ENCODE measurements at places on chromosomes 16 and 17.

- DNase-seq, result no peak
Measured at GRCh38 chr16:19083670-19084069, 16.3 kb downstream of the COQ7 start.

DNA sequence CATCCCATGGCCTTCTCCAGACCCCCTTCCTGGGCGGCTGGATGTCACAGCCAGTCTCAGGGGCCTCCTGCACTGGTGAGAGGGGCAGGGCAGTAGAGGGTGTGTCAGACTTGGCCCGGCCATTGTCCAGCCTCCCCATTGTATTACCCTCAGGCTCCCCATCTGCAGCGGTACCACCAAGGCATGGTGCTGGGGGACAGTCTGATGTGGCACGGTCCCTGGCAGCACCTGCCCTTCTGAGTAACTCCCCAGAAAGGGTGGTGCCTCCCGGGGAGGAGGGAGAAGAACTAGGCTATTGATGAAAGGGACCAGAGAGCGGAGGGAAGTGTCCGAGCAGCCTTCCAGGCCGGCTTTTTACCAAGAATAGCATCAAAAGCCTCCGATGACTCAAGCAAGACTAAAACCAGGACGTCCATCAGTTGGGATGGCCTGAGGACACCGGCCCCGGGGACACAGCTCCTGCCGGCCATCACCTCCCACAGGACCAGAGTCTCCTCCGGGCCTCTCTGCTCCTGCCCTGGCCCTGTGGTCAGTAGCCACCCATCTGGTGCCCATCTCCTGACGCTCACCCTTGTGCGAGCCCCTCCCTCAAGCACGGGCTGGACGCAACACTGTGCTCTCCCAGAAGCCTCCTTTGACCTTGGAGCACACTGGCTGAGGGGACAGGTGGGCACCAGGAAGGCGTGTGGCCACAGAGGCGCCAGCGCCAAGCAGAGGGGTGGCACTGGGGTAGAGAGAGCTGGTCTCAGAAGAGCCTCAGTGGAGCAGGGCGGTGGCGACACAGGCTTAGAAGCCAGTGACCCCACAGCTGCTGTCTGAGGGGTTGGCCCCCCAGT, 5.8 kb upstream of the CPNE7 start:
- DNase-seq, result no peak

GRCh38 chr17:7856011-7856810, 1.1 kb downstream of the NAA38 start:
- no peak for DNase-seq

- DNase-seq, result no peak
Measured at GRCh38 chr16:14365200-14365851, 264.7 kb downstream of the PARN start.

GRCh38 chr16:57502048-57502775, 15.9 kb upstream of the DOK4 start:
- no peak for DNase-seq

DNA sequence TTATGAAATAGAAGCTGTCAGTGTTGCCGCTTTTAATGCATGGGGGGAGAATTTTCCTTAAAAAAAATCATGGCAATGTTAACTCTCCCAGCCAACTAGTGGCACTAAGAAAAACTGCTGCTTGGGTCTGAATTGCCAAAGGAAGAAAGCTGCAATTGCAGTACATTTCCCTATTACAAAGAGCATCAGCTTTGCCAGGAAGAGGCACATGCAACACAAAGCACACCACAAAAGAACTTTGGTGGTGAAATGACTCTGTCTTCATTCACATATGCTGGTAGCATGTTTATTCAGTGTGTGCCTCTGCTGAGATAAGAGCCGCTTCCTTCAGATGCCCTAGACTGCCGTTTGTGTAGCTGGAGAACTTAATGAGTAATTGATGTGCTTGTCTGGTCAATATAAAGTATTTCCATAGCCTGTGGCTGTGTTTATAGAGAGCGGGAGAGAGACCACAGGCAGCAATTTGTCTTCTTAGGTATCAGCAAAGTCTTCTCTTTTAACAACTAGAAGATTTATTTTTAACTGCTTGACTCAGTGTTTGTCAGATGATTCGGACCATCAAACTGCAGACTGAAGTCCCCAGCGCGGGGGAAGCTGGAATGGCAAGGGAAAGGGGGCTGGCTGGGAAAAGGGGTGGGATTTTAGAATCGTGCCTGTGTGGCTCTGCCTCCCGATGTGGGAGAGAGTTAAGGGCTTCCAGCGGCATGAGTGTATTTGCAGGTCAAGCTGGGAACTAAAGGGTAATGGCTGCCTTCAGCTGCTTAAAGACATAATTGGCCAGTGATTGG, 115.1 kb downstream of the MRTFB start:
- no peak for DNase-seq

GRCh38 chr16:84369938-84370627, 1.7 kb downstream of the ATP2C2 start:
- no peak for DNase-seq

GRCh38 chr16:24139282-24139681, 116.9 kb upstream of the CACNG3 start:
- DNase-seq, result no peak

DNA sequence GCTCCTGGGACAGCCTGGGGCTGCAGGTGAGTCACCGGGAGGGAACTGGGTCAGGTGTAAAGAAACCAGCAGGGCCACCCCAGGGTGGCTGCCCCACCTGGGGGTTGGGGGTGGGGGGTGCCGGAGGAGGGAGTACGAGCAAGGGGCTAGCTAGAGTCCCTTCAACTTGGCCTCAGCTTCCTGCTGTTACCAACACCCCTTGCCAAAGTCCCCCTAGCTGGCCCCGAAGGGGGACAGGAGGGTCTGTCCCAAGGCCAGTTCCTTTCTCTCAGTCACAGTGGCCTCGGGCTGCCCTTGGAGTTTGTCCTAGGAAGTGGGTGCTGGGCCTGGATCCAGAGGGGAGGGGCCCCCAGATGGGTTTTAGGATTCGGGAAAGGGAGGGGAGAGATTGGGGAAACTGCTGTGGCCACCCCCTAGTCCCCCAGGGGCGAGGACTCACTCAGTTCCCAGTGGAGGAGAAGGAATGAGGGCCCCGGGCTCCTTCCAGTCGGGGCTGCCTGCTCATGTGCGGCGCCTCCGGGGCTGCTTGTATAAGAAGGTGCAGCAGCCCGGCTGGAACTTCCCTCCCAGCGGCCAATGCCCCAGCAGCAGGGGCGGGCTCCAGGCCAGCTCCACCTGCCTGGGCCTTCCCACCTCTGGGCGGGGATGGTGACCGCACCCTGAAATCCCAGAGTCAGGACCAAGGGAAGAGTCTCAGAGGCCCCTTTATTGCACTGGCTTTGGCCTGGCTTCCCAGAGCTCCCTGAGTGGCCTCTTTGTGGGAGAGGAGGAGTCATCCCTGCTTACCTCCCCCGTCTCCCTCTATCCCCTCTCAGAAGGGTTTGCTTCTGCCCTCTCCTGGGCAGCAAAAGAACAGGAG, 7.3 kb downstream of the ARHGAP27 start:
- no peak for DNase-seq

- no peak for DNase-seq
Measured at GRCh38 chr16:8708536-8708935, 34.1 kb downstream of the ABAT start.

DNA sequence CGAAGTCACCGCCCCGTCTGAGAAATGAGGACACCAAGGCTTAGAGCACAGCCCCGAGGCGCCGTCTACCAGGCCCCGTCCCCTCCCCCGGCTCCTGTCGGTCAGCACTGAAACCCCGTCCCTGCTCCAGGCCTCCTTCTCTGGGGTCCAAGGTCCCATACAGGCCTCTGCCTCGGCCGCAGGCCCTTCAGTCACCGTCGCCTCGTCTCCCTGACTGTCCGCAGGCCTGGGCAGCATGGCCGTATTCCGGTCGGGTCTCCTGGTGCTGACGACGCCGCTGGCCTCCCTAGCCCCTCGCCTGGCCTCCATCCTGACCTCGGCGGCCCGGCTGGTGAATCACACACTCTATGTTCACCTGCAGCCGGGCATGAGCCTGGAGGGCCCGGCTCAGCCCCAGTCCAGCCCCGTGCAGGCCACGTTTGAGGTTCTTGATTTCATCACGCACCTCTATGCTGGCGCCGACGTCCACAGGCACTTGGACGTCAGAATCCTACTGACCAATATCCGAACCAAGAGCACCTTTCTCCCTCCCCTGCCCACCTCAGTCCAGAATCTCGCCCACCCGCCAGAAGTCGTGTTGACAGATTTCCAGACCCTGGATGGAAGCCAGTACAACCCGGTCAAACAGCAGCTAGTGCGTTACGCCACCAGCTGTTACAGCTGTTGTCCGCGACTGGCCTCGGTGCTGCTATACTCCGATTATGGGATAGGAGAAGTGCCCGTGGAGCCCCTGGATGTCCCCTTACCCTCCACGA, 617 bp downstream of the COASY start:
- no peak for DNase-seq

GRCh38 chr16:64841482-64841881, 280.4 kb downstream of the CDH11 start:
- no peak for DNase-seq

GRCh38 chr16:79411357-79411756, 189.2 kb downstream of the MAF start:
- no peak for DNase-seq

DNA sequence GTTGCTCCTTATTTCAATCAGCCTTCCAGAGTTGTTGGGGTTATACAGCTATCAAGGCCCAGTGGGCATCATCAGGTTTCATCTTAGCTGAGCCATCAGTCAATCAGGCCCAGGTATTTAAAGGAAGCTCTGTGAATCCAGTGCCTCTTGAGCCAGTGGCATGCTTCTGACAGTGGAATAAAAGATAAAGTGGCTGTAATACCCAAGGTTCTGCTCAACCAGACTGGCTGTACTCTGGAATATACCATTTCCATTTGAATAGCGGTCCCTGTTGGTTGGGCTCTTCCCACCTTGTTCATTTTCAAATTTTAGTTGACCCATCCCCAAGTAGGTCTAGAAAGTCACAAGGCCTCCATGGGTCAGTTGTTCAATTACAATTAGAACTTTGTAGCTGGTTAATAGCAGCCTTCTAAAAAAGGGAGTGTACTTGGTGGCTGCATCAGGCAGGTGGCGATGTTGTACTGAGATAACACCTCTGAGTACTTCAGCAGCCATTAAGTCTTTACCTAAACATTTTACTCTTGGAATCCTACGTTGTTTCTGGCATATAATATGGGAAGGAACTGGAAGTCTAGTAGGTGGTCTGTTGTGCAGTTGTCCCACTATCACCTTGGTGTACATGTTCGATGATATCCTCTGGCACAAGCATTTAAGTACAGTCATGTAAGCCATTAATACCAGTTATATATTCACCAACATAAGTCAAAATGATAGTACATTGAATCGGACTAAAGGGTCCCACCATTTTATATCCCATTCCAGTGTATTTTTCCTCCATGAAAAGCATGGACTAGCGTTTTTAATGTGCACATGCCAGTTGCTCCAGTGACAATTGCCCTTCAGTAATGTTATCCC, 294.1 kb downstream of the BCAS3 start:
- peak; percentile 11 for DNase-seq

All from activated CD4-positive, alpha-beta T cell treated with anti-CD3 and anti-CD28 coated beads for 24 hours (primary cell).